Retina (tissue), 1 donor: ENCODE measurements at places on chromosomes 5 and 9.

GRCh38 chr9:123997665-123998277, 13.8 kb upstream of the LHX2 start:
- DNase-seq, result peak; percentile 54

GRCh38 chr5:31656806-31657205, 17.9 kb downstream of the PDZD2 start:
- no peak for DNase-seq

DNA sequence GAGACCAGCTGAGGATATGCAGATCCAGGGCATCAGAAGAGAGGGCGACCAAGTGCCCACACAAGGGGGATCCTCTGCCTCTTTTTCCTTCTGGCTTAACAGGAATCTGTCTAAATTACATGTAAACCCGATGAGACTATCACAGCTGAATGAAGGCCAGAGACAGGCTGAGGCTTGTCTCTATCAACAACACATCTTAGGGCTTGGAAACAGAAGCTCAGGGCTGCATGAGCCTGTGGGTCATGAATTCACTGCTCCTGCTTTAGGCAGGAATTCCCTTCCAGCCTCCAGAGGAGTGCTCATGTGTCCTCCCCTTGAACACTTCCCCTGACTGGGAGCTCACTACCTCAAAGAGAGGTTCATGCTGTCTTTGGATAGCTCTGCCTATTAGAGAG, 106.1 kb upstream of the PHYKPL start:
- DNase-seq, result no peak

GRCh38 chr5:172167895-172168294, 20.1 kb downstream of the STK10 start:
- DNase-seq, result no peak

- DNase-seq, result no peak
Measured at GRCh38 chr5:124234770-124235562, 511.5 kb downstream of the ZNF608 start.

DNA sequence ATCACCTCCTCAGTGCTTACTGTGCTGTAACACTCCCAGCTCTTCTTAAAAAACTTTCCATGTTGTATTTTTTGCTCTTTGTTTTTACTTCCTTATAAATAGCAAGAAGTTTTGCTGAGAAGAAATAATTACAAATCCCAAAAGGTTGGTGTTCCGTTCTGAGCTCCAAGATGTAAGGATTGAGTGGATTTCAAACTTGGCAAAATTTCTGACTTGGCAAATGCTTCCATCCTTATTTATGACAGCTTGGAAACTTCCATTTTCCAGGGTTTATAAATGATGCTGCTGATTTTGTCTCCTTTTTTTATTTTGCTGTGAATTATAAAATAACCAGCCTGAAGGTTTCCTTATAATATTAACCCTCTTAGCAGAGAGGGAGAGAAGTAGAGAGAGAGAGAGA, 151.9 kb downstream of the NTRK2 start:
- no peak for DNase-seq

DNA sequence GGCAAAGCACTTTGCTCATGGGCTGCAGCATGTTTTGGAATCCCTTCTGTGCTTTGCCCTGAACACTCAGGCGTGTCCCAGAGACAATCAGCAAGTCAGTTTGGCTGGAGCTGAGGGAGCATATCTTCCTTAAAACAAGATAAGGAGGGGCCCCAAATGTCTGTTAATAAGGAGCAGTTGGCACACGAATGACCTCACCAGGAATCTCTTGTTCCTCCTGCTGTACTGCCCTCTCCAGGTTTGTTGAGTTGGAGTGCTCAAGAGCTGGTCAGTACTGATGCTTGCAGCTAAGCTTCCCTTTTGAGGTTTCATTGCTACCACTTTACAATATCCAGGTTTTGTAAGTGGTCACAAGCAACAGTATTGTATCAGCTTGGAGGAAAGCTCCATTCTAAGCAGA, 101.3 kb upstream of the EGFLAM start:
- DNase-seq, result no peak

- DNase-seq, result no peak
Measured at GRCh38 chr5:126769703-126770102, 7.2 kb upstream of the LMNB1 start.

GRCh38 chr5:112995764-112996618, 19.4 kb downstream of the DCP2 start:
- peak; percentile 77 for DNase-seq

GRCh38 chr5:72488756-72489155, 18.5 kb downstream of the ZNF366 start:
- DNase-seq, result no peak

GRCh38 chr9:131840751-131841702, 101.2 kb upstream of the RAPGEF1 start:
- no peak for DNase-seq

- peak; percentile 86 for DNase-seq
Measured at GRCh38 chr5:139633295-139634027, 14.7 kb upstream of the CXXC5 start.

DNA sequence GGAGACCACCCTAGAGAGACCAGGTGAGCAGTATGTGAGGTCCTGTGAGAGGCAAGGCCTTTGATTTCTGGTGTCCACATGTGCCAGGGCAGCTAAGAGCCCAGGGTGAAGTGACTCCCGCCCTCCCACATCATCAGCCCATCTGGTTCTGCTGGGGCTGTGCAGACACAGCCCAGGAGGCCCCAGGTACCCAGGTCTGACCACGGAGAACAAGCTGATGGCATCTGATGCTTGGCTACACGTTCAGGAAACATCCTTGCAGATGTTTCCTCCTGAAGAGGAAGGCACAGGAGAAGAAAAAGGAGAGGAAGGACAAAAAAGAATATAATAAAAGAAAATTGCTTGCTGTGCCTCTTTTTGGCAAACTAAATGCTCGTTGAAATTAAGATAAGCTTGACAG, 225.8 kb downstream of the PAX5 start:
- DNase-seq, result no peak

- DNase-seq, result no peak
Measured at GRCh38 chr9:112361601-112362000, 18.3 kb upstream of the HSDL2 start.

GRCh38 chr5:83653669-83654068, 67.0 kb downstream of the HAPLN1 start:
- DNase-seq, result no peak

GRCh38 chr5:154273963-154274827, 83.7 kb downstream of the GALNT10 start:
- DNase-seq, result no peak

DNA sequence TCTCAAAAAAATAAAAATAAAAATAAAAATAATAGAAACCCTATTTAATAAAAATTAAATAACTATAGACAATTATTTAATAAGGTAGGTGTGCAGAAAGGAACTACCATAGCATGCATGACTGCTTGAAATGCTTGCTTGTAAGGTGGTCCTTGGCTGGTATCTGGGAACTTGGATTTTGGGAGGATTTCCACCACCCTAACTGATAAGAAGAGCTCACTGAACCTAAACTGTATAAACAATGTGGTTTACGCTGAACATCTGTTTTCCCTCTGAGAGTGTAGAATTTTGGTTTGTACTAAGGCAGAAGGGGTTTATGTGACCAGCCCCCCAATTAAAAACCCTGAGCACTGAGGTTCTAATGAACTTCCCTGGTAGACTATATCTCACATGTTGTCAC, 31.2 kb downstream of the CPLANE1 start:
- DNase-seq, result no peak

- DNase-seq, result no peak
Measured at GRCh38 chr5:150122158-150122510, 33.5 kb downstream of the PDGFRB start.

- DNase-seq, result peak; percentile 87
Measured at GRCh38 chr5:150486402-150487198, 21.3 kb upstream of the NDST1 start.

- DNase-seq, result no peak
Measured at GRCh38 chr9:93949073-93949693, 6.0 kb downstream of the BARX1 start.

DNA sequence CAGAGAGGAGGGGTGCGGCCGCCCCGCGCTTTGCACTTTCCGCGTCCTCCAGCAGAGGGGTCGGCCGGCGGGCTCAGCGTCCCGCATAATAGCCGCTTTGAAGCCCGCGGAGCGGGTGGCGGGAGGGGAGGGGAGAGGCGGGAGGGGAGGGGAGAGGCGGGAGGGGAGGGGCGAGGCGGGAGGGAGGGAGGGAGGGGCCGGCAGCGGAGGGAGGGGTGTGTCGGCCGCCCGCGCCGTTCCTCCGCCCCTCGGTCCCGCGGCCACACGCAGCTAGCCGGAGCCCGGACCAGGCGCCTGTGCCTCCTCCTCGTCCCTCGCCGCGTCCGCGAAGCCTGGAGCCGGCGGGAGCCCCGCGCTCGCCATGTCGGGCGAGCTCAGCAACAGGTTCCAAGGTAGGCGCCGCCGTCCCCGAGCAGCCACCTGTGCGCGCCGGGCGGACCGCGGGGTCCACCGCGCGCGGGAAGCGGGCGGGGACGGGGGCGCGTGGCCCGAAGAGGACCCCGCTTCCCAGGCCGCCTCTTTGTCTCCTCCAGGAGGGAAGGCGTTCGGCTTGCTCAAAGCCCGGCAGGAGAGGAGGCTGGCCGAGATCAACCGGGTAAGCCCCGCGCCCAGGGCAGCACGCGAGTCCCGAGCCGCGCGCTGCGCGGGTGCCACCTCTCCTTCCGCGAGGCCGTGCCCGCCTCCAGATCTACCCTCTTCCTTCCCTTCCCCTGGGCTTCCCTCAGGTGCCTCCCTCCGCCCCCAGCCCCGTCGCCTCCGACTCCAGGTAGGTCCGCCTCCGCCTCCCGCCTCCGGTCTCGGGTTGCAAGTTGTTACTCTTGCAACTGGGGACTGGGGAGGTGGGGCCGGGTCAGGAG, at the start of gene AIF1L:
TSS of gene AIF1L (plus strand) at position 263 of the 857 bp plus-strand sequence. CDS start at position 362, 99 bp downstream.
- DNase-seq, result peak; percentile 90

- DNase-seq, result peak; percentile 58
Measured at GRCh38 chr5:180648658-180649296, 623 bp downstream of the FLT4 start.

GRCh38 chr5:88829775-88830174, 53.2 kb downstream of the MEF2C start:
- DNase-seq, result no peak

DNA sequence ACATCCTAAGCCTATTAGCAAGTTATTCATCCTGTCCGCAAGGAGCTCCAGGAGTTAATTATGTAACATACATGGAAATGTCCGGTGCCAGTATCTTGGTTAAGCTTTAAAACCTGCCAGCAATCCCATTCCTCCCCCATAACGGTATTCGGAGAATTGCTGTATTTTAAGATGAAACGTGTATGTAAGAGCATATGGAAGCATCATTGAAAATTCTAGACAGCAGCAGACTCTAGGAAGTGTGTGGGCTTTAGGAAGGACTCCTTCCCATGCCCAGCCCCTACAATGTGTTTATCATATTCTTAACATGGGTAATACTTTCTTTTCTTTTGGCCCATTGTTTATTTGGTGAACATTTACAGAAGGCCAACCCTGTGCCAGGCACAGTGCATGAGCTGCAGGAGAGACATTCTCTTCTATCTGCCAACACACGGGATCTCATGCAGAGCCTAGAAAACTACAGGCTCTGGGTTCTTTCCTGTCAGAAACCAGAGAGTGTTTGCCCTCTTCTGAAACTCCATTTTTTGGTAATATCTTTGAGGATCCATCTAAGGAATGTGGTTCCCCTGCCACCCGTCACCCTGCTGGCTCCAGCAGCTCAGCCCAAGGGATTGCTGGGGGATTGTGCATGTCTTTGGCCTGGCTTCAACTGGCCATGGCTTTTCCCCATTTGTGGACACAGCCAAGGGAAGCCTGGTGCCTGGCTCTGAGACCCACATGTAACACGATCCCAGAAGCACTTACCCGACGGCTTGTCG, 15.1 kb downstream of the ANGPTL2 start:
- no peak for DNase-seq

DNA sequence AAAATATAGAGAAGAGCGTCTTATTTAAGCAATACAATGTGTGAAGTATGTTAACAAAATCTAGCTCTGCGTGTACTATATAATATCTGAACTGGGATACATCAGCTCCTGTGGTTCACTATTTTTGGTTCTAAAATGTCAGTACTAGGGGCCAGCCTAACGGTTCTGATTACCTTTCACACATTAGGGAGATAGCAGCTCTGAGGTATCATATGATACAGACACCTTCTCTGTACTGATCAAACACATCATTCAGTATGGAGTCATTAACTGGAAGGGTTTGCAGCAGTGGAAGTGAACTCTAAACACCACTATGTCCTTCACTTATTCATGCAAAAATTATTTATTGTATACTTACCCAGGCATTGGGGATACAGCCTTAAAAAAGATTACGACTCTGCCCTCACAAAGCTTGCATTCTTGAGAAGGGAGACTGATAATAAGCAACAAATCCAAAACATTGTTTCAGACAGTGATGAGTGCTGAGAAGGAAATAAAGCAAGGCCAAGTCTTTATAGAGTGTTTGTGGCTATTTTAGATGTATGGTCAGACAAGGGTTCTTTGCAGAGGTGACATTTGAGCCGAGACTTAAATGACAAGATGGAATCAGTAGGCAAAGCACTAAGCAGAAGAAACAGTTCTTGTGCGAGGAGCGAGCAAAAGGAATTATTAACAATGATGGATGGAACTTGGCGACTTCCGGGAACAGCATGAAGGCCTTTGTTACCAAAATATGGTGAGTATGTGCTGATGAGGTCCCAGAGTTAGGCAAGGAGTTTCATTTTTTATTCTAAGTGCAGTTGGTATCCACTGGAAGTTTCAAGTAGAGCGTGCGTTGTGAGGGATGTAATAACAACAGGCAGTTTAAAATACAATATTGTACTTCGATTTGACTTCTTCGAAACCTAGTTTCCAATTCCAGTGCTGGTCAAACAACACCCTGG, 1.8 kb upstream of the LNPEP start:
- DNase-seq, result no peak

- no peak for DNase-seq
Measured at GRCh38 chr5:16049761-16050160, 129.8 kb downstream of the MARCHF11 start.

DNA sequence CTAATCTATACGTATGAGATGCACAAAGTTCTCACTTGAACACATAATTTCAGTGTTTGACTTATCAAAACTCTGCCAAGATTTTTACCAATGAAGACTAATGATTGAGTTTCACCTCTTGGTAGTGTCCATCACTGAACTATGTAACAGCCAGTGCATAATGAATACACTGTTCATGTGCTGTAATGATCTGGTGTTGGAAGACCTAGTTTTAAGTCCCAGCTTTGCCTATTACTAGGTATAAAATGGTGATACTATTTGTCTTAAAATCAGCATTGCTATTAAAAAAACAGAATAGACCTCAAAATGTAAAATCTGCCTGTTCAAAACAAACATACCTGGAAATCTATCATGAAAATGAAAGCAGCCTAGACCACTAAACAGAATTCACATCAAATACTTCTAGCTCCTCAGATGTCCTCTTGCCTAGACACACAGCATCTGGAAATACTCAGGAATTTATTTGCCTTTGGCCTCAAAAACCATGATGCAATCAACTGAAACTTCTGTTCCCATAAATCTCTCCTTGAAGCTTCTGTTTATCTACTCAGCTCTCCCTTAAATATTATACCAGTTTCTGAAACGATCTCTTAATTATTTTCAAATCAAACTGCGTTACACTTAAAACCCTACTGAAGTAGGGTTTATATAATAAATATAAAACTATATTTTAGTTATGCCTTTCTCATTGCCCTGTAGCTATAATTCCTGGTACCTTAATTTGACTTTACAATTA, 38.1 kb downstream of the MRPS27 start:
- no peak for DNase-seq

GRCh38 chr9:131661568-131662288, 78.1 kb downstream of the RAPGEF1 start:
- no peak for DNase-seq

GRCh38 chr5:168822745-168823281, 243.6 kb upstream of the PANK3 start:
- no peak for DNase-seq
